ENCODE measurements at places on chromosomes 5 and 9. TPM values are rescaled to one million over a fixed set of nuclear protein-coding genes. Genes with fewer than 3 reads are reported as not detected.
A peak's percentile ranks its signal among the peaks of the same experiment; 100 is the strongest.

GRCh38 chr5:135433681-135434426 lies 13.3 kb downstream of the DCANP1 start:
- ATAC-seq = no peak

- ATAC-seq = no peak
Measured at GRCh38 chr9:116380496-116380995, 227.0 kb downstream of the PAPPA start.

- no peak for ATAC-seq
Measured at GRCh38 chr5:1743769-1744085, 55.9 kb downstream of the MRPL36 start.

DNA sequence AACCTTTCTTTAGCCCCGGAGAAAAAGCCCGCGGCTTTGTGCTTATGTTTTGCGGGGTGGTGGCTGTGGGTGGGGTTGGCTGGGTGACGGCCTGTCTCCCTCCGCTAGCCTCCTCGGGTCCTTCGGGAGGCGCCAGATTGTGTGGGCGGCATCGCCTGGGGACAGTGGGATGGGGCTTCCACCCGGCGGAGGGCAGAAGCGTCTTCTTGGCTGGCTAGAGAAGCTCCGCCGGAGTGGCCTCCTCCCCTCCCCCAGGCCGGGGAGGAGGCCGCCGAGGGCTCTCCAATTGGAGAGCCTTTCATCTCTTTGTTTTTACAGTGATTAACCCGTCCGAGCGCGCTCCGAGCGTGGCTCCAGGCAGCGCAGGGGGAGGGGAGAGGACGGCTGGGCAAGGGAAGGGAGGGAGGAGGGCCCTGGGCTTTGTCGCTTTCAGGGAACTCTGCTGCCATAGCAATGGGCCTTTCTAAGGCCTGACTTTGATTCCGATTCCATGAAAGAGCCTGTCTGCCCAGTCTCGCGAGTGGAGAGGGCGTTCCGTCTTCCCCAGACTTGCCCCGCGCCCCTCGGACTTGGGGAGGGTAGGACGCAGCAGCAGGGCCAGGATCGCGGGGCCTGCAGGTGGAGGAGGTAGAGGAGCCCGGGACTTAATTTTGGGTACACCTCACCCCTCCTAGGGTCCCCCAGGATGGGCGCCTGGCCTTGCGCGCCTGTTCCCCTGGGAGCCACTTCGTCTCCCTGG lies 36.7 kb upstream of the TIFAB start:
- no peak for ATAC-seq

DNA sequence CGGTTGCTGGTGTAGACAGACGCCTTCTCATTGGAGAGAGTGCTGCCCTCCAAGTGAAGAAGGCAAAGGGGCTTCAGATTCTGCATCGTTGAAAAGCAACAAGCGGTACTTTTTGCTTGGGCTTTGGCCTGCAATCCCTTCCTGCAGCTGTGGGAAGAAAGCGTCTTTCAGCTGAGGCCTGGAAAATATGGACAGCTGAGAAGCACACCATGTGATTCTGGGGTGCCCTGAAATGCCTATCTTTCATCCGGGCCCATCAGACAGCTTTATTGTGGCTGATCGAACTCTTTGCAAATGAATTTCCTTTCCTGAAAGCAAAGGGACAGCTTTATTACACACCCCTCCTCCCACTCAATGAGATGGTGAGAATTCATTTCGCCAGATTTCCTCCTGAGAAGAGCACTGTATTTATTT lies 74.0 kb downstream of the NSG2 start:
- no peak for ATAC-seq

DNA sequence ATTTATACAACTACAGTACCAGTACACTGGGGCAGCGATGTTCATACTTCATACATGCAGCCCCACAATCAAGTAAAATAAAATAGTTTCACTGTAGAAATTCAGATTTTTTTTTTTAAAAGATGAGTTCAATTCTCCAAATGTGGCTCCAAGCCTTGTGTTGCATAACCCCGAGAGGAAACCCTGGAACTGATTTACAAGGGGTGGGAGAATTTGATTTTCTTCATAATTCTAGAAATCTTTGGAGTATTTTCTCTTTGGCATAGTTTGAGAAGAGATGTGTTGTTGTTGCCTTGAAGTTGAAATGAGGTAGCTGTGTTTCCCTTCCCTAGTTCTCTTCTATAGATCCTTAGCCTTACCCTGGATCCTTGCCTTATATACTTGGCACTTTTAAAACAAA lies 3.1 kb downstream of the RHOBTB3 start:
- ATAC-seq = no peak

Gene PNPLA7
- 2.9 TPM for total RNA-seq

GRCh38 chr5:151255621-151256286 lies 2.8 kb downstream of the GM2A start:
- no peak for ATAC-seq

Gene HACD4
- 2.9 TPM for total RNA-seq

DNA sequence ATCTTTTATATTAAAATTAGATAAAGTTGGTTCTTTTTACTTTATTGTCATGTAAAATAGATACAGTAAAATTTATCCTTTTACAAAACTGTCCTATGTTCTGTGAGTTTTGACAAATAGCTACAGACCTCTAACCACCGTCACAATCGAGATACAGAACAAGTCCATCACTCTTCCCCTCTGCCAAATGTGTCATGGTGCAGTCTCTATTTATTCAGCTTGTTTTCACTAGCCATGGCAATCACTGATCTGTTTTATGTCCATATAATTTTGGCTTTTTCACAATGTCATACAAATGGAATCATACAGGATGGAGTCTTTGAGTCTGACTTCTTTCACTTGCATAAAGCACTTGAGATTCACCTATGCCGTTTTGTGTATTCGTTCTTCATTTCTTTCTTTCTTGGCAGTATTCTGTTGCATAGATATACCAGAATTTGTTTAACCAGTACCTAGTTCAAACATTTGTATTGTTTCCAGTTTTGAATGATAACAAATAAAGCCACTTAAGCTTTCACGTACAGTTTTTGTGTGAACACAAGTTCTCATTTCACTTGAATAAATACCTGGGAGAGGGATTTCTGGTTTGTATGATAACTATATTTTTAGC lies 273.2 kb upstream of the MPDZ start:
- no peak for ATAC-seq

Gene CCDC187
- not detected for total RNA-seq

Gene NIPAL4
- 0.65 TPM for total RNA-seq

- peak; percentile 86 for ATAC-seq
Measured at GRCh38 chr9:2087500-2088313, 72.6 kb downstream of the SMARCA2 start.

GRCh38 chr5:69450116-69450515 lies 35.2 kb downstream of the MARVELD2 start:
- ATAC-seq = no peak

- no peak for ATAC-seq
Measured at GRCh38 chr9:87882627-87883026, at the start of gene SPATA31E1. SPATA31E1 (plus strand) TSS chr9:87882877; CDS start chr9:87882892, 15 bp downstream.

DNA sequence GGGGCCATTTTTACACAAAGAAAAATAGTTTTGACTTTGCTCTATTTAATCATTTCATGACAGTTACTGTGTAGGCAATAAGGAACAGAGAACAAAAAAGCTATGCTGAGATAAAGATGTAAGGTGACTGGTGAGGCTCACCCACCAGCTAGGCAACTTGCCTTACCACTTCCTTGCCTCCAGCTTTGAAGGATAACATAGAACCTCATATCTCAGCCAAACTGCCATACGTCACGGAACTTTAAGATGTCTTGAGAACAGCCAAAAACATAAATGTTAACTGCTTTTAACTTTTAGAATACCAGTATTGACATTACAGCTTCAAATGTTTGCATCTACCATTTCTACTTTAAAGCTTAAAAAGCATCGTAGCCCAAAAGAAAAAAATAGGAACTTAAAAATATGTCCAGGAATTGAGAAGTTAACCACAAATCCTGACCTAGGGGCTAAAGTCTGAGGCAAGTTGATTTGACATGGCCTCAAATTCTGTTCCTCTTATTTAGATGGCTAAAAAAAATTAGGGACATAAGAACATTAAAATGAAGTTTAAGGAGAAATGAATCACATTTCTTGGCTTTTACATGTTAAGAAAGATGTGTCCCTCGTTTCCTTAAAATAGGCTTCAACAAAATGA lies 7.7 kb upstream of the GCNT4 start:
- ATAC-seq = peak; percentile 73

DNA sequence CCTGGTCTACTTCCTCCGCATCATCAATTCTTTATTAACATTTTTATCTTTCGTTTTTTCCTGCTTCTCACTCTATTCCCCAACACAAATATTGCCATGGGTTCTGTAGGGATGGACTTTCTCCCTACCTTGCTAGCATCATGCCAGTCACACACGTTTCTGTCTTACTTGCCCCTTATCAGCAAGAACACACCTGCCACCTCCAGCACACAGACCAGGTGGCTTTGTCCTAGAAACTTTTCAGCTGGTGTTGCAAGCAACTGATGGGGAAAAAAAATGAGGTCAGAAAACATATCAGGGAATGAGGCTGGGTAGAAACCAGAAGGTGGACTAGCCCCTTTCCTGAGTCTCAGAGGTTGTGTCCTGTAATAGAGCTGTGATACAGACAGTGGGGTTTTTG lies 5.8 kb downstream of the SH3RF2 start:
- no peak for ATAC-seq

DNA sequence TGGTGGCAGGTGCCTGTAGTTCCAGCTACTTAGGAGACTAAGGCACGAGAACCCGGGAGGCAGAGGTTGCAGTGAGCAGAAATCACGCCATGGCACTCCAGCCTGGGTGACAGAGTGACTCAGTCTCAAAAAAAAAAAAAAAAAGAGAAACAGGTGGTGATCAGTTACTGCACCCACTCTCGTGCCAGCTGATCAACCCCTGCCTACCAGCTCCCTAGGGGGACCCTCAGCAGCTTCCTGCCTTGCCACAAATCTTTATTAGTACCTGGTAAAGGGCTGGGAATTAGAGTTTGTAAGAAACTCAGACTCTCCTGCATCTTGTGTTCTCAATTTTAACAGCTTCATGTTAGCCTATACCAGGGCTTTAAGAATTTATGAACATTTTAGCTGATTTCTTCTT lies 914.9 kb downstream of the EFNA5 start:
- no peak for ATAC-seq

Gene CREBRF
- total RNA-seq = 10.5 TPM

GRCh38 chr5:154403776-154404387 lies 41.9 kb upstream of the SAP30L start:
- no peak for ATAC-seq

Gene ELP1
- 30.1 TPM for total RNA-seq

GRCh38 chr9:133371261-133371711 lies 4.6 kb downstream of the SURF4 start:
- ATAC-seq = peak; percentile 73

GRCh38 chr9:123216251-123216797 lies 52.1 kb downstream of the STRBP start:
- no peak for ATAC-seq

GRCh38 chr5:176734756-176735342 lies 75.5 kb upstream of the UNC5A start:
- ATAC-seq = no peak

Gene AGXT2
- not detected for total RNA-seq

GRCh38 chr9:68777070-68777763 lies 72.2 kb downstream of the PIP5K1B start:
- no peak for ATAC-seq

- ATAC-seq = no peak
Measured at GRCh38 chr5:148981353-148981752, 81.5 kb downstream of the SH3TC2 start.

DNA sequence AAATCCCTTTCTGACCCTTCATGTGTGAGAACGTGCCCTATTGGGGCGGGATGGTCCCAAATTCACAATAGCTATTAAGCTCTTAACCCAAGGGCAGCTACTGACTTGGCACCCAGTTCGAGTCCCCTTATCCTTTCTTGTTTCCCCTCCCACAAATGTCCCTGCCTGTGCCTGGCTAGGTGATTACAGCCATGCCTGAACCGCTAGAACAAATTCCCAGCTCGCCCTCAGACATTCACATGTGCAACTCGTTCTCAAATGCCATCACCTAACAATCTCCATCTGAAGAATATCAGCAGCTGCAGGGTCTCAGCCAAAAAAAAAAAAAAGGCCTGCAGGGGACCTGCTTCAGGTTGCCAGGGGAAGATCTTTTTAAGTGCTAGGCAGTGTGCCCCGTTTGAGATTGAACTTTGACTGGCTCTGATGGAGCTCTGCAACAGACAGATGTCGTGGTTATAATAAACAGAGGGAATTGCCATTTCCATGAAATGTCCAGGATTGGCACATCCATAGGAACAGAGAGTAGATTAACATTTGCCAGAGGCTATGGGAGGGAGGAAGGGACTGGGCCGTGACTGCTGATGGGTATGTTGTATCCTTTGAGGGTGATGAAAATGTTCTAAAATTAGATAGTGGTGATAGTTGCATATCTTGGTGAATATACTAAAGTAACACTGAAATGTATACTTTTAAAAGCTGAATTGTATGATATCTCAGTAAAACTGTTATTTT lies 347.2 kb upstream of the WWC1 start:
- ATAC-seq = no peak

Gene MLANA
- not detected for total RNA-seq

DNA sequence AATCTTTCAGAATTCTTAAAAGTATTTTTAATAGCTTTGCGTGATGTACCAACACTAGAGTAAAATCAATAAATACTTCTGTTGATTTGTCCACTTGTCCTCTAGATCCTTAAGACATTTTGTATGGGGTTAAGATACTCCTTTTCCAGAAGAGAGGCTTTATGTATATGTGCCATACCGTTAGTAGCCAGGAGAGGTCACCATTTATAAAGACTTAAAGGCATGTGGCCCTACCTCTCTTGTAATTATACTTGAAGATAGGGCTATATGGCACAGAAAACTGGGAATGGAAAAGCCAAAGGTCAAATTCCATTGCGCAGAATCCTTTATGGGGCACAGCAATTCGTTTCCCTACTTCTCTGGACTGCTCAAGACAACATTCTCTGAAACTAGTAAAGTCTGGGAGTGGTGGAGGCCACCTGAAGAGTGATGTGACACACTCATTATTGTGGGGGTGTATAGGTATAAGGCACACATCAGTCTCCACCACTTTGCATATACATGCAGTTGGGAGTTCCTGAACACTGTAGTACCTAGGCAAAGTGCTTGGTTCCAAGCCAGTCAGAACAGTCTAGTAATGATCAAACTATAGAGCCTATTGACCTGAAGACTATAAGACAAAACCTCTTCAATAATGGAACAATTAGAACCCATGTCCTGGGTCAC lies 140.1 kb upstream of the FBXL17 start:
- no peak for ATAC-seq

DNA sequence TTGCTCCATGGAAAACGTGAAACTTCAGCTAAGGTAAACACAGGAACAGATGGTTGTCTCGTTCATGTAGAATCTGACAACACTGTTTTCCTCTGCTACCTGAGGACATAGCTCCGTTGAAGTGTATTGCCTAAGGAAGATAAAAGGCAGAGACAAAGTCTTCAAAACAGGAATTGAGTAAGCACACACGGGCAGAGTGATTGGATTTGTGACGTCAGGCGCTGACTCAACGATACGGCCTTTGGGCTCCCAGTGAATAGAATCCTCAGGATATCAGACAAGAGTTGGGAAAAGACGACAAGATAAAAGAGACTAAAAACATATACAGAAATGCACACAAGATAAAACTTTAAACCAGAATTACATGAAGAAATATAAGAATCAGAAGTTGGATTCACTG lies 787.1 kb upstream of the CTNND2 start:
- no peak for ATAC-seq

- no peak for ATAC-seq
Measured at GRCh38 chr9:33840381-33840780, 23.4 kb downstream of the UBE2R2 start.
